IPS-NIHi11 (cell line): ENCODE measurements at places on chromosomes 7 and 10.

GRCh38 chr10:129955601-129956285, 8.3 kb downstream of the EBF3 start:
- no peak for DNase-seq

- no peak for DNase-seq
Measured at GRCh38 chr10:33093362-33093761, 135.3 kb upstream of the ITGB1 start.

DNA sequence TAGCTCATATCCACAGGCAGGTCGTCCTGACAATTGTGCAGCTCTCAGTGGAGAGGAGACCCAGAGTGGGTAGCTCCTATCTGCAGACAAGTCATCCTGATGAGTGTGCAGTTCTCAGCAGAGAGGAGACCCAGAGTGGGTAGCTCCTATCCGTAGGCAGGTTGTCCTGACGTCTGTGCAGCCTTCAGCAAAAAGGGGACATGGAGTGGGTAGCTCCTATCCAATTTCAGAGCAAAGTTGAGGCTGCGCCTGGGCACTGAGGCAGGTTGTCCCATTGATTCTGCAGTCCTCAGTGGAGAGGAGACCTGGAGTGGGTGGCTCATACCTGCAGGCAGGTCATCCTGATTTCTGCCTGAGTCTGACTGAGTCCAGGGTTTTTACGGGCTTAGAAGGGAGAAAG, 111.8 kb downstream of the HPSE2 start:
- DNase-seq: no peak

DNA sequence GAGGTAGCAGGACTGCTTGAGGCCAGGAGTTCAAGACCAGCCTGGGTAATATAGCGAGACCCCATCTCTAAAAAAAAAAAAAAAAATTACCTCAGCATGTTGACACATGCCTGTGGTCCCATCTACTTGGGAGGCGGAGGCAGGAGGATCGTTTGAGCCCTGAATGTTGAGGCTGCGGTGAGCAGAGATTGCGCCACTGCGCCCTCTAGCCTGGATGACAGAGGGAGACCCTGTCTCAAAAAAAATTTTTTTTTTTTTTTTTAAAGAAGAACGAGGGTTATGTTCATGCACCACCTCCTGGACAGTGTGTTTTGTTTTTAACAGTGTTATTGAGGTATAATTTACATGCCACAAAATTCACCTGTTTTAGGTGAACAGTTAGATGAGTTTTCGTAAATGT, 51.1 kb upstream of the SEPHS1 start:
- DNase-seq: no peak

- DNase-seq: no peak
Measured at GRCh38 chr10:11548768-11549099, 62.7 kb downstream of the USP6NL start.

GRCh38 chr10:88467835-88468485, 115.2 kb downstream of the RNLS start:
- DNase-seq: no peak

GRCh38 chr10:50431133-50431532, 179.8 kb upstream of the ASAH2 start:
- DNase-seq: no peak

DNA sequence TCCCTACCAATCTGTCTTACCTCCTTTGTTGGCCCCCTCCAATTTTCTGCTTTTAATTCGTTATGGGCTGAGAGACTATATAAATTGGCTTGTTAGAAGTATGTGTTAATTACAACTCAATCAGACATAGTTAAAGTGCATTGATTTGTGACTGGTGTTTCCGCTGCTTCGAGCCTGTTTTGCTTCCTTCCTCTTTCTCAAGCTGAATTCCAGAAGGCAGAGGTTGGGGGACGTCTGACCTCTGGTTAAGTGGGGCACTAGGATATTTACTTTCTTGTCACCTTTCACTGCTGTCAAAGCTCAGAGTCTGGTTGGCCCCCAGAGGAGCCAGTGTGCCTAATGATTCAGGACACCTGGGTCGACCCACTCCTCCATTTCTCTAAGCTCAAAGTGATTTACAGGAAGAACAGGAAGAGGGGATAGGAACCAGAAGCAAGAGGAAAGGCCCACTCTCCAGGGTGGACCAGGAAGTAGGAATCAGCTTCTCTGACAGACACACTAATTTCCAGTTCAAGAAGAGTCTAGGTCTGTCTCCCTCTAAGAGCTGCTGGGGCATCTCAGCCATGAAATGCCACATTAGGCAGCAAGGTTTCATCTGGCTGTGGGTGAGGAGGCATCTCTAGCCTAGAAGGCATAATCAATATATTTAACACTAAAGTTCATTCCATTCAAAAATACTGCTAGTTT, 397.2 kb upstream of the NPVF start:
- no peak for DNase-seq

GRCh38 chr7:25381818-25382589, 153.7 kb upstream of the NPVF start:
- DNase-seq: no peak

DNA sequence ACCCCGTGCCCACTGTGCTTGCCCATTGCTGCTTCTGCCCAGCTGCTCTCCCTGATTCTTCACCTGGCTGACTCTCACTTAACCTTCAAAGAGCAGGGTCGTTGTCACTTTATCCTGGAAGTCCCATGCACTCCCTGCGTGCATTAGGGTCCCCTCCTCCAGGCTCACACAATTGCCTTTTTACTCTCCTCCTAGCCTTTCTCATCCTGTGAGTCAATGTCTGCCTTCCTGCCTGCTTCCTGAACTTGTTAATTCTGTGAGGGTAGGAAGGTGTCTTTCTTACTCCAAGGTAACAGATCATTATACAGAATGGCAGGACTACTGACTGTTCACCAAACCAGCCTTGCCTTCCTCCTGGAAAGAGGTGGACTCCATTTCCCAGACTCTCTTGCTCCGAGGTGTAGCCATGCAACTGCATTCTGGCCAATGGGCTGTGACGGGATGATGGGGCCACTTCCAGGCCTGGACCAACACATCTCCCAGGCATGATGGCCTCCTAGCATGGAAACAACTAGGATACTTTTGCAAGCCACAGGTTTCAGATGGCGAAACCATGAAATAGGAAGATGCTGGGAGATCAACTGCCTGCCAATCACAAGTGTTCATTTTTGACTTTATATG, 54.7 kb downstream of the ARHGAP22 start:
- no peak for DNase-seq

DNA sequence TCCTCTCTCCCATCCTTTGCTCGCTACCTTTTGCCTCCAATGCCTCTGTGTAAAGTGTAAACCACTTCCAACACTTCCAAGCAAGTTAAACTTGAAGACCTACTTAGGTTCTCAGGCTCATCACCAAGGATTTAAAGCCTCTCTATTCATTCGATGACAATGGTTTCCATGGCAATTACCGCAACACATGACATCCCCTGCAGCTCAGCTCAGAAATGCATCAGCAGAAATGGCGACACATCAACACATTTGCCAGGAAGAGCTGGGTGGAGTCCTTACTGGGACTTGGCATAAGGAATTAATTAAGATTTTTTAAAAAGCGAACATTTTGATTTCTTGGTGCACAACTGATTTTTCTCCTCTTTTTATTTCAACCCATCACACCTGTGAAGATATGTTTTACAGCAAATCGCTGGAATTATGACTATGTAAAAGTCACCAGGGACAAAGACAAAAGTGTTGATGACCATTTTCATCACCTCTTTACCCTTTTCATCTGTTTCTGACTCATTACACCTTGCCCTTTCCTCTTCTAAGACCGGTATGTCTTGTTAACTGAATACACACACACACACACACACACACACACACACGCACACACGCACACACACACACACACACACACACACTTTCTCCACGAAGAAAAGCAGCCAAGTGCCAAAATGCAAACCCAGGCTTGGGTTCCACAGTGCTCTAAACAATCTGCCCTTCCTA, 453.4 kb upstream of the CELF2 start:
- DNase-seq: peak; percentile 43

GRCh38 chr7:99365318-99366141, 9.0 kb upstream of the ARPC1B start:
- DNase-seq: peak; percentile 84

DNA sequence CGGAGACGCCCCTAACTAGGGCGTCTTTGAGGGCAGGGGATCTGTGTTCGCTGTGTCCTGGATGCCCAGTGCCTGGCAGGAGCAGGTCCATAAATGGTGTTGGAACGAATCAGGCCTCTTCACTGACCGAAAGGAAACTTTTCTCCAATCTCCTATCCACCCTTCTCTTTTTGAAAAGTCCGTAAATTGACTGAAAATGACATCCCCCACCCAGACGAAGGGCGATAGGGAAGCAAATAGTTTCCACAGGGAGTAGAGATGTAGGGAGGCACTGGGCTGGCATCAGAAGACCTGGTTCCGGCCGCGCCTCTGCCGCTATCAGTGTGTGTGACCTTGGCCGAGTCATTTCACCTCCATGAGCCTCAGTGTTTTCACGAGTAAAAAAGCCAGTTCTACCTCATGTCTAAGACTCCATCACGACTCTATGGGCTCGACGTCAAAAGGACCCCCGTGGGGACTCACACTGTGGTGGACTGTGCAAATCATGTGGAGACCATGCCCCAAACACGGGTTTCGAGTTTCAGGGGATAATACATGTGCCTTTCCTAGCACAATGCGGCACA, 497 bp upstream of the RAB11FIP2 start:
- no peak for DNase-seq

DNA sequence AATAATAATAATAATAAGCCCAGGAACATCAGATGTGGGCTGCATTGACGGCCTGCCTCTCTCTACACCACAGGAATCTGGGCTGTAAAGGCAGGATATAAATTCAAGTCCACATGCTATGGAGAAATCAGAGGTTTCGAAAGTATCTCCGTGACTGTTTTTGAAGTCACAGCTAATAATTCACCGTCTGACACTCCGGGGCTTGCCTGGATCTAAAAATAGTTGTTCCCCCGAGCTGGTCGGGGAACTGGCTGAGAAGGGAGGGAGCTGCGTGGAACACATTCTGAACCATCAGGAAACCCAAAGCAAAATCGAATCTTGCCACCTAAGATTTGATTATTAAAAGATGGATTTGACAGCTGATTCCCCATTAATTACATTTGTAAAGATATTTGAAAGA, 35.4 kb downstream of the KLF6 start:
- DNase-seq: no peak

DNA sequence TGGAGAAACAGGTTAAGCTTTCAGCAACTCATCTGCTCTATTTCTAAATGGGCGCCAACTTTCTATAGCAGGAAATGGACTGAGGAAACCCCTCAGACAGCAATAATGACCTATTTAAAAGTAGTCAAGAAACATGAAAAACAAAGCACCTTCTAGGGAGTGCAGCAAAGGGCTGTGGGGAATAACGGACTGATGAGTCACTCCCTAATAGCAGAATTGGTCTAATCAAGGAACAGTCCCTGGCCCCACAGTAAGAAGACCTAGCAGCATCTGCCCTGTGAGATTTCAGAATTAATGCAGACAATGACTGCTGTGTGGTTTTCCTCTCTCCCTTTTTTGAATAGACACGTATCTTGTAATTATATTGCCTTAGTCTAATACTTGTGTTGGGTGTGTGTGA, 602.9 kb downstream of the IPMK start:
- DNase-seq: no peak

- no peak for DNase-seq
Measured at GRCh38 chr10:126433351-126433750, 45.1 kb upstream of the ADAM12 start.
